ENCODE measurements at places on chromosomes 4 and X. TPM values are rescaled to one million over a fixed set of nuclear protein-coding genes. Genes with fewer than 3 reads are reported as not detected.

- no peak for DNase-seq
- H3K27ac ChIP-seq: no peak overlapping the region
- no peaks in the 10 kb centered on the region for H3K27me3 ChIP-seq
- H3K4me1 ChIP-seq: no peaks in the 10 kb centered on the region
- no peaks in the 10 kb centered on the region for H3K36me3 ChIP-seq
- H3K4me3 ChIP-seq: no peak overlapping the region
Observed at GRCh38 chr4:175125410-175126068, 207.4 kb downstream of the ADAM29 start.

Gene HELQ
- 14.0 TPM for total RNA-seq

- no peak overlapping the region for H3K27ac ChIP-seq
- no peaks in the 10 kb centered on the region for H3K27me3 ChIP-seq
- no peak overlapping the region for H3K4me3 ChIP-seq
Observed at GRCh38 chr4:1997712-1998111, 11.1 kb downstream of the NELFA start.

- no peaks in the 10 kb centered on the region for H3K36me3 ChIP-seq
- H3K27ac ChIP-seq: no peak overlapping the region
- no peaks in the 10 kb centered on the region for H3K4me1 ChIP-seq
- H3K4me3 ChIP-seq: no peak overlapping the region
Observed at GRCh38 chrX:66602381-66602938, 36.4 kb downstream of the EDA2R start.

DNA sequence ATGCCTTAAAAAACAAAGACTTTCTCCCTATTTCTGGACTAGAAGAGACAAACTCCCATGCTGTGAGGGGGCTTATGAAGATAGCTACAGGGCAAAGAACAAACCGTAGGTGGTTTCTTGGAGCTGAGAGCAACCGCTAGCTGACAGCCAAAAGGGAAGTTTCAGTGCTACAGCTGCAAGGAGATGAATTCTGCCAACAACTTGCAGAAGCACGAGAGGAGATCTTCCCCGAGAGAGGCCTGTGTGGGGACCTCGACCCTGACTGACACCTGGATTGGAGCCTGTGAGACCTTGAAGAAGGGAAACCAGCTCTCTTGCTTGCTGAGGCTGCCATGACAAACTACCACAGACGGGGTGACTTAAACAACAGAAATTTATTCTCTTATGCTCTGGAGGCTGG, 183.8 kb upstream of the VCX3A start:
- no peaks in the 10 kb centered on the region for H3K4me1 ChIP-seq
- H3K27me3 ChIP-seq: no peaks in the 10 kb centered on the region
- no peaks in the 10 kb centered on the region for H3K36me3 ChIP-seq
- no peak for DNase-seq
- no peak overlapping the region for H3K4me3 ChIP-seq

Gene GRIA3
- 0.16 TPM for total RNA-seq

GRCh38 chr4:144582105-144582850, 63.7 kb upstream of the HHIP start:
- H3K4me3 ChIP-seq: no peak overlapping the region
- no peak overlapping the region for H3K27ac ChIP-seq
- no peaks in the 10 kb centered on the region for H3K36me3 ChIP-seq
- DNase-seq: no peak
- no peaks in the 10 kb centered on the region for H3K4me1 ChIP-seq

GRCh38 chr4:138188406-138189084, 53.6 kb downstream of the SLC7A11 start:
- no peak for DNase-seq
- no peaks in the 10 kb centered on the region for H3K36me3 ChIP-seq
- H3K4me1 ChIP-seq: no peaks in the 10 kb centered on the region
- H3K27me3 ChIP-seq: no peaks in the 10 kb centered on the region

Gene UGT2B15
- not detected for total RNA-seq

GRCh38 chrX:74458736-74459135, 37.4 kb downstream of the SLC16A2 start:
- H3K4me1 ChIP-seq: no peaks in the 10 kb centered on the region
- no peaks in the 10 kb centered on the region for H3K36me3 ChIP-seq
- no peak overlapping the region for H3K4me3 ChIP-seq
- no peak overlapping the region for H3K27ac ChIP-seq

DNA sequence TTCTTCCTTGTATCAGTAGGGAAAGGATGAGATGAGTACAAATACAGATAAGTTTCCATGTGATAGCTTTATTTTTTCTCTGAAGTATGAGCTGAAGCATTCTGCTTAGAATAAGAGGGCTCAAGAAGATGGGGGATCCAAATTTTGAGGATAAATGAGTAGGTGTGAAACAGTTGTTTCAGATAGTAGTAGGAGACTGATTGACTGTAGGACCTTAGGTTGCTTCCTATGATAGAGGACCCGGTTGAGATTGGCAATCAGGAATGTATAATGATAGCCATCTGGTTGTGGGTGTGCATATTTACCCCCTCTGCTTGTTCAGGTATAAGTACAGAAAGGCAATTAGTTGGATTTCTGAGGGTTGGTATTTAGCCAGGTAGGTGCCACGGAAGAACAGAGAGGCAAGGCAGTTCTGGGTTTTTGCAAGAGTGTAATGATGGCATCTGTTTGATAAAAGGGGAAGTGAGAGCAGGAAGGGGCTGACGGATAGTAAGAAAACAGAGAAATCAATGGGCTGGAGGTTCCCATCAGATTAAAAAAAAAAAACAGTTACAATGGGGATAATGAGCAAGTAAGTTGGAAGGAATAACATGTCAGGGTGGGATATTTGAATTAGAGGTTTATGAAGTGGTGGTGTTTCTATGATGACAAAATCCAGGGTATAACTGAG, 13.7 kb downstream of the OCRL start:
- no peak overlapping the region for H3K4me3 ChIP-seq
- H3K4me1 ChIP-seq: no peaks in the 10 kb centered on the region
- no peak for DNase-seq
- no peaks in the 10 kb centered on the region for H3K36me3 ChIP-seq

DNA sequence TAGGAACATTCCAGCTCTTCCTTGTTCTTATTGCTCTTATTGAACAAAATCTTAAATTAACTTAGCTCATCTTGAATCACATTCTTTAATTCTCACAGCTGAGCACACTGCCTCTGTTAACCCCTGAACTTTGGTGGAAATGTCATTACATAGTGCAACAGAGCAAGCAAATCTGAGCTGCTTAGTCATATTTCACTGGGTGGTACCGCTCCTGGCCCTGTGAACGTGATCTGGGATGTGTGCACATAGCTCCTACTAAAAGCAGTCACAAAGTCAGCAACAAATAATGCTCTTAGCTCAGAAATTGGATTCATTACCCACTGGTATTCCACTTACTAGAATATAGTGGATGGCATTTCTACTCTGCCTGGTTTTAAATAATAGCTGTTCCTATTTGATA, 27.9 kb downstream of the ARHGEF6 start:
- no peak overlapping the region for H3K27ac ChIP-seq
- peaks cover 48% of the 10 kb centered on the region for H3K4me1 ChIP-seq
- no peak for DNase-seq

Gene YIPF7
- not detected for total RNA-seq

GRCh38 chr4:105934386-105934785, 39.1 kb downstream of the NPNT start:
- no peaks in the 10 kb centered on the region for H3K4me1 ChIP-seq
- no peak overlapping the region for H3K4me3 ChIP-seq
- H3K27me3 ChIP-seq: no peaks in the 10 kb centered on the region
- H3K27ac ChIP-seq: no peak overlapping the region

DNA sequence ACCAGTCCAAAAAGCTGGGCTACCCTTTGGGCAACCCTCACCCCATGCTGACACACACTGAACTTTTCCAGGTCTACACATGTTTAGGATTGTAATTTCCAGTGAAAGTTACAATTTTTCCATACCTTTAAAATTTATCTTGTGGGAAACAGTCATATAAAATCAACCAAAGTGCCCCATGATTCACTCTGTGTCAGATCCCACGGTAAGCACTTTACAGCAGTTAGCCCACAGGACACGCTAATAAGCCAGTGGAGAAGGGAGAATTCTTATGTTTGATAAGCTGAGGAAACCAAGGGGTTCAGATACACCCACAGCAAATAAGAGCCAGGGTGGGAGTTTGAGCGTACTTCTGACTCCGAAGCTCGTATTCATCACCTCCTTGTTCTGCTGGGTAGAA, 72.4 kb upstream of the TBL1X start:
- DNase-seq: no peak
- H3K4me3 ChIP-seq: no peak overlapping the region
- no peaks in the 10 kb centered on the region for H3K36me3 ChIP-seq

GRCh38 chrX:56557376-56557929, 6.0 kb upstream of the UBQLN2 start:
- H3K27ac ChIP-seq: no peak overlapping the region
- DNase-seq: no peak
- no peaks in the 10 kb centered on the region for H3K4me1 ChIP-seq
- no peaks in the 10 kb centered on the region for H3K27me3 ChIP-seq
- no peaks in the 10 kb centered on the region for H3K36me3 ChIP-seq
- H3K4me3 ChIP-seq: no peak overlapping the region

- no peak overlapping the region for H3K27ac ChIP-seq
- no peaks in the 10 kb centered on the region for H3K36me3 ChIP-seq
- no peaks in the 10 kb centered on the region for H3K27me3 ChIP-seq
- DNase-seq: no peak
Observed at GRCh38 chrX:123525123-123525725, 207.6 kb downstream of the THOC2 start.
